Renal cortical epithelial cell (primary cell): ENCODE measurements at places on chromosomes 5 and 9. TPM values are rescaled to one million over a fixed set of nuclear protein-coding genes. Genes with fewer than 3 reads are reported as not detected.

The FRMD3 gene
- total RNA-seq = 1.0 and 3.5 TPM in 2 replicates

The FRMPD1 gene
- total RNA-seq = 0.10 TPM in 1 of 2 replicates, not detected in the other

The SKP2 gene
- total RNA-seq = 15.1 and 22.7 TPM in 2 replicates

The IL11RA gene
- 4.2 and 4.5 TPM in 2 replicates for total RNA-seq

The CDO1 gene
- 0.17 and 0.55 TPM in 2 replicates for total RNA-seq
